ENCODE measurements at places on chromosomes 7 and 10.

- no peak for DNase-seq
Measured at GRCh38 chr10:132811891-132812481, 26.0 kb upstream of the NKX6-2 start.

- no peak for DNase-seq
Measured at GRCh38 chr7:142855114-142855743, 353 bp downstream of the EPHB6 start.

- no peak for DNase-seq
Measured at GRCh38 chr7:167976-168791, 24.2 kb upstream of the FAM20C start.

DNA sequence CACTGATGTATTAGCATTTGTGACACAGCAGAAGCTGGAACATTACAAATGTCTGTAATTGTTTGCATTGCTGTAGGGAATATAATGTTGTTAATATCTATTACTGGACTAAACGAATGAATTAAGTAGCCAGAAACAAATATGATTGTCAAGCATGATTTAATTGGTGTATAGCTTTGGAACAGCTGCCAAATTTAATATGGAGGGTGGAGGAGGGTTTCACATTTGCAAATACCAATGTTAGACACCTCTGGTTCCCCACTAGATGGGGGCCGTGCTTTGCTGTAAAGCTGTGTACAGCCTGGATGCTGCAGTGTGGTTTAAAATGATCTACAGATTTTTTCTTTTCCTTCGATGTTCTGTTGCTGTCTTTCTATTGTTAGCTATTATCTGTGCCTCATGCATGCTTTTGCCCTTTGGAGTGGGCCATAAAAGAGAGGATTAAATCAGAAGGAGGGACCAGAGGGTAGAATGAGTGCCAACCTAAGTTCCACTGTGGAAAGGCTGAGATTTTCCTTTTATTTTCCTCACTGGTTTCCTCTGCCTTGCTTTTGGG lies 23.1 kb downstream of the DNAJB9 start:
- no peak for DNase-seq

DNA sequence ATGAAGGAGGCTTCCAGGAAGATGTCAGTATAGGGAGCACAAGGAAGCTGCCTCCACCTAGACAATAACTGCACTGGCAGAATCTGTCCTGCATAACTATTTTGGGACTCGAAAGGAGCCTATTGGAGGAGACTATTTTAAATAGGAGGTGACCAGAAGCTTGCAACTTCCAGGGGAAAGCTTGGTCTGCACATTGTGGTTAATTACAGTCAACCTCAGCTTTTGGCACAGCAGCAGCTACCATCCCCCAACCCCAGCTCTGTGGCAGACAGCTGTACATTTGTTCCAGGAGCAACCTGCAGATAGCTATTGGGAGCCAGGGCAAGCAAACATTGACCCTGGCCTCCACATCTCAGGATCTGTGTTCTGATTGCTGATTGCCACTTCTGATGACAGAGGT lies 46.3 kb upstream of the NANOS1 start:
- DNase-seq, result no peak

DNA sequence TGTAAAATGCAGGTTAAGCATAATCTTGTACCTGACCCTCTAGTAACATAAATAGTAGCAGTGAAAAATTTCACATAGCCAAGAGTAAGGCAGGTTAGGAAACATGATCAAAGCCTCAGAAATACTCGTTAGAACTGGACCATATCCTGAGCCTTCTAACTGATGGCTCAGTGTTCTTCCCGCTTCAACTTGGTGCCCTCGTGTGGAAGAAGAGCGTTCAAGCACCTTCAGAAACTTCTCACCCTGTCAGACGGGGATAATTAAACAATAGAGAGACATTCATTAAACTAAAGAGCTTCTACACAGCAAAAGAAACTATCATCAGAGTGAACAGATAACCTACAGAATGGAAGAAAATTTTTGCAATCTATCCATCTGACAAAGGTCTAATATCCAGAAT lies 124.5 kb downstream of the MYOF start:
- DNase-seq, result no peak

- DNase-seq, result no peak
Measured at GRCh38 chr10:11885437-11886137, 62.4 kb downstream of the PROSER2 start.

DNA sequence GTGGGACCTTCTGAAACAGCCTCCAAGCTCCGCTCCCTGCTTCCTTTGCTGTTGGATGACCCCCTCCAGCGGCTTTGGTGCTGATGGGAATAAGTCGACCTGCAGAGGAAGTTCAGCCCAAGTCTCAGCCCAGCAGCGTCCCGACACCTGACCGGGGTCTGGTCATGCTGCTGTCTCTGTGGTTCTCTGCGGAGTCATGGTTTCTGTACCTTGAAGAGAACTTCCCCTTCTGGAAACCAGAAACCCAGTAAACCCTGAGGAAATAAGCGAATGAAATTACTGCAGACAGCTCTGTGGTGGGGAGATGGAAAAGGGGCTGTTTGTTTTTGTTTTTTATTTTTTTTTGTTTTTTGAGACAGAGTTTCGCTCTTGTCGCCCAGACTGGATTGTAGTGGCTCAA lies 18.3 kb upstream of the ZNF12 start:
- DNase-seq, result no peak

- peak; percentile 30 for DNase-seq
Measured at GRCh38 chr10:61902445-61903220, 1.1 kb downstream of the ARID5B start.

DNA sequence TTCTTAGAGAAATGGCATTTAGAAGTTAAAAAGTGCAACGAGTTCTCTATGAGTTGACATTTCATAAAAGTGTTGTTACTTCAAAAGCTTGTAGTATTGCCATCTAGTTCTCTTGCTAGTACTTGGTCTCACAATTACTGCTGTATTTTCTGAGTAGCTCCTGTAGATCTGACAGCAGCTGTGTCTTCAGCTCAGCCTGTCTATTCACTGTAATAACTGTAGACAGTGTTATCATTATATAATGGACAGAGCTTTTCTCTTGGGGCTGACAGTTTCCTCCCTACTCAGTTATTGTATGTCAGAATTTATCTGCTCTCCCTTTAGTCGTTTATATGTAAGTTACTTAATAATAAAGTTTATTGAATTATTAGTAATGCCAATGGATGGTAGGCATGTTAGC lies 388.7 kb upstream of the VSTM2A start:
- DNase-seq, result no peak

GRCh38 chr7:77967429-77967828 lies 168.9 kb downstream of the PHTF2 start:
- no peak for DNase-seq

DNA sequence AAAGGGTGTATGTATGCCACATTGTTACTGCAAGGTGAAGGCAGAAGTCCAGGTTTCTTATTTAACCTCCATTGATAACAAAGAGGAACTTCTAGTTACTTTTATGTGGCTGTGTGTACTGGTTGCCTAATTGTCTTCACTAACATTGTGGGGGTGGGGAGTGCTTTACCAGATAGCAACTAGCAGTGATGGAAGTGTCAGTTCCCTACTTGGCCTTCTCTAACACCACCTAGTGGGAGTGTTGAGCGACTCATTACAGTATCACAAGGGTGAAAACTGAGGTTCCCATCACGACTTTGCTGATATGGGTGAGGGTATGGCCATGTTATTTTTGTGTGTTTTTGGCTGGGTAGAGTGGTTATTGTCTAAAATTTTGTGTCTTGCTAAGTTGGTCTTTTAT lies 274.4 kb downstream of the THSD7A start:
- DNase-seq, result no peak

GRCh38 chr10:102670065-102670670 lies 25.9 kb downstream of the TRIM8 start:
- no peak for DNase-seq

GRCh38 chr7:127091620-127092019 lies 161.1 kb downstream of the GRM8 start:
- no peak for DNase-seq

GRCh38 chr7:45162943-45163691 lies 5.5 kb downstream of the RAMP3 start:
- DNase-seq, result no peak

DNA sequence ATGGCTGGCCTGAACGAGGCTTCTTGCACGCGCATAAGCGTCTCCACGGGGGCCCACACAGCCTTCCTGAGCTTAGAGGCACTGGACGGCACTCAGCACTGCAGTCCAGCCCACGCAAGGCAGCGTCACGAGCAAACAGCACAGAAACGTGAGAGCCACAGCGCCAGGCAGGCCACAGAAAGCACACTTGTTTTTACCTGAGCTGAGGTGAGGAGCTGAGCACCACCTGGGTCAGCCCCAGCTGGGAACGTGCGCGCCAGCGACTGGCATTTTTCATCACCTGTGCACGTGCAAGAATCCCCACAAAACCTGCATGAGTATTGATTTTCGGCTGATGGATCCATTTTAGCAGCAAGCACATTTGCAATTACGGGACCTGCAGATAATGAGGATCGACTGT lies 26.7 kb downstream of the IQCE start:
- DNase-seq, result no peak

DNA sequence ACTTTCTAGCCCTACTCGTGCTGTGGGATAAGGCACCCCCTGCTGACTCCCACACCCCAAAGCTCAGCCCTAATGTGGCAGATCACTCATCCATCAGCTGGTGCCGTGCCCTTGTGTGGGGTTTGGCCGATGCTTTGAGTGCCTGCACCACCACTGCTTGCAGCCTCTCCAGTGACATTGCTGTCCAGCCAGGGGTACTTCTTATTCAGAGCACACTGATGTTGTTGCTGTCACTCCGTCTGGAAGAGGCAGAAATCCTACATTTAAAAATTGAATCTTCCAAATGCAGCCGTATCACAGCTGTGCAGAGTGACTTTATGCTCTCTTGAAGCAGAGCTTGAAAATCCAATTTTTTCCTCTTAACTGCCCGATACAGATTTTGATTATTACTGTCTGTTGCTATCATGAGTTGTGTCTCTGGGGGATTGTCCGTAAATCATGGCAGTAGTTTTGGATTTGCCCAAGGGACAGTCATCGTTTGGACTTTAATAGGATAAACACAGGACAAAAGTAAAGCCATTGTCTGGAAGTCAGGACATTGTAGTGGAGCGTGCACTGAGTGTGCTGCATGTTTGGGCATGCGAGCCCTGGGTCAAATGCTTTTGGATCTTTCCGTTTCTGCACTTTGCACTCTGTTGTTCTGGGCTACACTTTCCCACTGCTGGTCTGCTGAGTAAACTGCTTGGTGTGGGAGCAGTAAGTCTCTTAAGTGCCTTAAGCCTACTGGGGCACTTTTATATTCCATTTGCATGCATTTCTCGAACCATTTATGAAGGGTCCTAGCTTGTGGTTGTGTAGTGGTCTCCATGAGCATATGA lies 128.2 kb downstream of the DOCK1 start:
- DNase-seq, result no peak

- no peak for DNase-seq
Measured at GRCh38 chr10:51000164-51000563, 74.1 kb upstream of the PRKG1 start.

DNA sequence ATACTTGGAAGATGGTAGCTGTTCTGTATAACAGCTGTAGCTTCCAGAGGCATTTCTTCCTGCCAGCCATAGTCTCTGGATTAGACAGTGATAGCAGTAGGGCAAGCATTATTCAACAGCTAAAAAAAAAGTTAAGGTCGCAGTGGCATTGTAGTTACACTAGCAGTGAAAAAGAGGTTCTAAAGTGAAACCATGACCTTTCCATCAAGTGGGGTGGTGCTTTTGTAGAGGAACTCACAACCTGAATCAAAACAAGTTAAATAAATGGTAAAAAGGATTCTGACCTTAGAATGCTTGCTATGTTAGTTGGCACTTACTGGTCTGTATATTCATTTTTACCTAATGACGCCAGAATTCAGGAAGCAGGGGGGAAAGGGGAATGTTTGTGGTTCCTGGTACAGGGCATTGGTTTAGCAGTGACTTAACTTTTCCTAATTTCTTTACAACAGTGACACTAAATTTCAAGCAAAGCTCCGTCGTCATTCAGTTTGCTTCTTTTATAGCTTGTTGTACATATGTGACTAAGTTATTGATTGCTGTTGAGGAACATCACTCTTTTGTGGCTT lies 55.0 kb downstream of the GBF1 start:
- DNase-seq, result no peak
